ENCODE measurements at places on chromosomes 5 and 9. TPM values are rescaled to one million over a fixed set of nuclear protein-coding genes. Genes with fewer than 3 reads are reported as not detected.

IFNA21 gene
- total RNA-seq = not detected

ANKRD55 gene
- total RNA-seq = 0.46 TPM

TAF11L5 gene
- total RNA-seq = not detected

CENPH gene
- 11.6 TPM for total RNA-seq

PSMB7 gene
- 291 TPM for total RNA-seq

IFNK gene
- total RNA-seq = not detected

FAM221B gene
- not detected for total RNA-seq

SIL1 gene
- 43.9 TPM for total RNA-seq

IFNA2 gene
- not detected for total RNA-seq

SAXO1 gene
- not detected for total RNA-seq

PRRX2 gene
- total RNA-seq = not detected

RNF130 gene
- 20.7 TPM for total RNA-seq

SPOCK1 gene
- total RNA-seq = 85.6 TPM

ADGRV1 gene
- 0.15 TPM for total RNA-seq

CDC14B gene
- 1.6 TPM for total RNA-seq

C9orf50 gene
- not detected for total RNA-seq

DOCK2 gene
- 0.65 TPM for total RNA-seq

CD72 gene
- not detected for total RNA-seq

PCDHGA8 gene
- total RNA-seq = 0.97 TPM

GNA14 gene
- total RNA-seq = 8.4 TPM

CAPSL gene
- not detected for total RNA-seq

CENPP gene
- total RNA-seq = 4.7 TPM

SEMA5A gene
- 0.32 TPM for total RNA-seq

CCL21 gene
- total RNA-seq = not detected

SFXN1 gene
- total RNA-seq = 164 TPM

RLN1 gene
- total RNA-seq = not detected

MZB1 gene
- total RNA-seq = 0.32 TPM

CNTFR gene
- not detected for total RNA-seq

FAM81B gene
- not detected for total RNA-seq

GABRB2 gene
- total RNA-seq = not detected

TAF1L gene
- not detected for total RNA-seq

Data from epithelial cell of umbilical artery (primary cell).